ENCODE measurements at places on chromosomes 5 and 9. TPM values are rescaled to one million over a fixed set of nuclear protein-coding genes. Genes with fewer than 3 reads are reported as not detected.

GRCh38 chr9:100667448-100667847, 89.6 kb downstream of the CAVIN4 start:
- H3K27ac ChIP-seq, result no peak overlapping the region
- no peaks in the 10 kb centered on the region for H3K36me3 ChIP-seq
- H3K4me1 ChIP-seq, result no peaks in the 10 kb centered on the region
- no peaks in the 10 kb centered on the region for H3K27me3 ChIP-seq
- no peak for DNase-seq

- no peak overlapping the region for H3K4me3 ChIP-seq
- DNase-seq, result no peak
- H3K4me1 ChIP-seq, result no peaks in the 10 kb centered on the region
- no peak overlapping the region for H3K27ac ChIP-seq
Observed at GRCh38 chr5:89276566-89277305, 393.8 kb upstream of the MEF2C start.

- H3K27ac ChIP-seq, result no peak overlapping the region
- H3K36me3 ChIP-seq, result no peaks in the 10 kb centered on the region
- DNase-seq, result no peak
- H3K4me3 ChIP-seq, result no peak overlapping the region
- H3K27me3 ChIP-seq, result no peaks in the 10 kb centered on the region
- no peaks in the 10 kb centered on the region for H3K4me1 ChIP-seq
Observed at GRCh38 chr5:37957218-37957617, 117.4 kb upstream of the GDNF start.

The SLC6A3 gene
- total RNA-seq, result not detected

DNA sequence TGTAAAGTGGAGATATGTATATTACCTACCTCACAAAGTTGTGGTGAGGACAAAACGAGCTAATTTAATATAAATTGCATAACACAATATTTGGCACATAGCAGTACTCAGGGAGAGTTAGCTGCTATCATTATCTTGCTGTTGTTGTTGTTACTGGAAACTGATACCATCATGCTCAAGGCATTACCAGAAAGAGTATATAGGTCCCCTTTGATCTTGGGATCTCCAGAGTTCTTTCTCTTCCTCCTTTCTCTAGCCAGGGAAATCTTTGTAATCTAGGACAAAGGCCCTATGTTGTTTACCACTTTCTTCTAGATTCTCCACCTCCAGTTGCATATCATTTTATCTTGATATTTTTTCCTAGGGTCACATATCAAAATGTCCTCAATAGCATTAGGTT, 114.8 kb upstream of the RASA1 start:
- no peak overlapping the region for H3K27ac ChIP-seq
- no peaks in the 10 kb centered on the region for H3K36me3 ChIP-seq
- DNase-seq, result no peak
- H3K4me3 ChIP-seq, result no peak overlapping the region
- H3K4me1 ChIP-seq, result peaks cover 5% of the 10 kb centered on the region
- no peaks in the 10 kb centered on the region for H3K27me3 ChIP-seq

The MGAT1 gene
- total RNA-seq, result 130 TPM

GRCh38 chr5:174533751-174534241, 190.6 kb upstream of the MSX2 start:
- H3K36me3 ChIP-seq, result no peaks in the 10 kb centered on the region
- peak; percentile 32 for DNase-seq
- H3K27me3 ChIP-seq, result no peaks in the 10 kb centered on the region

The SPATA31C1 gene
- not detected for total RNA-seq

GRCh38 chr9:70076678-70077077, 33.0 kb downstream of the MAMDC2 start:
- no peak overlapping the region for H3K27ac ChIP-seq
- H3K27me3 ChIP-seq, result no peaks in the 10 kb centered on the region
- H3K36me3 ChIP-seq, result no peaks in the 10 kb centered on the region
- H3K4me1 ChIP-seq, result peaks cover 15% of the 10 kb centered on the region

DNA sequence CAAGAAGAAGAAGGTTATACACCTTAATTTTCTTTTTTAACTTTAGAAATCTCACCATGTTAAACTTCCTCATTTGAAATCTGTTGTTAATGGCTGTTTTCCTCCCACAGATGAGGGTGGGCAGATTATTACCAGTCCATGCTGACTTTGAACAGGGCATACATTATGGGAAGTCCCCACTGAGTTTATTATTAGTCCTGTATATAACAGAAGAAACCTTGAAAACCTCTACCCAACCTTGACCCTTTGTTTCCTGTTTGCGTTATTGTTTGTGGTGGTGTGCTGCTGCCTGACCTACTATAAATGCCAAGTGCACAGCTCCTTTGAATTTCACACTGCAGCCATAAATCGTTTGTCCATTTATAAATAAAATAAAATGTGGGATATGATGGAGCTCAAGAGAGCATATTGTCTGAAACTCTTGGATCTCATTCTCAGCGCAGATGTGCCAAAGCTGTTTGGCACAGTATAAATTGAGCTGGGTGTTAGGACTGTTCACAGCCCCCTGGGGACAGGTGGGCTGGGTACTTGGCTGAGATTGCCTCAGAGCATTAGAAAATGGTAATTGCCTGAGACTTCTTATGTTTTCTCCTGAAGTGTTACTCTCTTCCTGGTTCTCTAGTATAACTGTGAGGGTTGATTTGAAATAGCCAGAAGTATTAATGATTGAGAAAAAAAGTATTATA, 139.6 kb downstream of the SPATA31D1 start:
- H3K27me3 ChIP-seq, result no peaks in the 10 kb centered on the region
- no peak overlapping the region for H3K27ac ChIP-seq
- no peak overlapping the region for H3K4me3 ChIP-seq
- DNase-seq, result no peak

DNA sequence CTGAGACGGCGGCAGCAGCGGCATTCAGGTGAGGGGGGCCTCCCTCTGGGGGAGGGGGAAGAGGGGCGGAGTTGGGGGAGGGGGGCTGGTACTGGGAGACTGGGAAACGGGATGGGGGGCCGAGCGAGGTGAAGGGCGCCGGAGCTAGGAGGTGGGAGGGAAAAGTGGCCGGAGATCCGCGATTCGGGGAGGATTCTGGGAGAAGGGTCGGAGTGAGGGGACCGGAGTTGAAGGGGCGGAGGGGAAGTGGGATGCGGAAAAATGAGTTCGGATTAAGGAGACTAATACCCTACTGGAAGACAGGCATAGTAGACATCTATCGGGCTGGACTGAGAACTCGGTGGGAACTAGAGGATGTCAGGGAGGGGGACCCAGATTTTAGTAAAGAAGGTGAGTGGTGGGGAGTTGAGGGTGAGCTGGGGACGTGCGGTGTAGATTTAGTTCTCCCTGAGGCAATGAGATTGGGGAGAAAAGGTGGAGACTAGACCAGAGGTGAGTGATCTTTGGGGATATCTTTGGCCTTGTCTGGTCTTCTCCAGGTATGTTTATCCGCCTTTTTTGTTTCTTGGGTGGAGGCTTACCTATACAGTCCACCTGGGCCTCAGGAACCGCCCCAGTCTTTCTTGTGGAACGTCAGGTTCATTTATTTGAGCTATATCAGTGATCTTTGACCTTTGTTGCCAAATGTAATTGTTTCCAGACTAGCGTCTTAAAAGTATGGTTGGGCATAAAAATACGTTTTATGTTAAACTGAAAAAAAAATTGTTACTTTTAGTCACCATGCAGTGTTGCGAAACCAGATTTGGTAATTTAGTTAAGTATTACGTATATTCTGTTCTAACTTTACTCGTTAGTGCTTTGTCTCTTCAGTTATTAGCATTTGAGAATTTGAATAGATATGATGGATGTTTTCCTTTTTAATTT, 632 bp downstream of the UBAP1 start:
- H3K4me1 ChIP-seq, result peaks cover 15% of the 10 kb centered on the region
- no peak for DNase-seq
- H3K27ac ChIP-seq, result peak overlapping the region; percentile 97
- H3K27me3 ChIP-seq, result no peaks in the 10 kb centered on the region

The SPAAR gene
- 1.2 TPM for total RNA-seq

GRCh38 chr5:6469836-6470235, 21.2 kb downstream of the UBE2QL1 start:
- H3K27me3 ChIP-seq, result no peaks in the 10 kb centered on the region
- H3K4me1 ChIP-seq, result no peaks in the 10 kb centered on the region
- H3K4me3 ChIP-seq, result no peak overlapping the region
- no peak overlapping the region for H3K27ac ChIP-seq
- H3K36me3 ChIP-seq, result no peaks in the 10 kb centered on the region
- no peak for DNase-seq

DNA sequence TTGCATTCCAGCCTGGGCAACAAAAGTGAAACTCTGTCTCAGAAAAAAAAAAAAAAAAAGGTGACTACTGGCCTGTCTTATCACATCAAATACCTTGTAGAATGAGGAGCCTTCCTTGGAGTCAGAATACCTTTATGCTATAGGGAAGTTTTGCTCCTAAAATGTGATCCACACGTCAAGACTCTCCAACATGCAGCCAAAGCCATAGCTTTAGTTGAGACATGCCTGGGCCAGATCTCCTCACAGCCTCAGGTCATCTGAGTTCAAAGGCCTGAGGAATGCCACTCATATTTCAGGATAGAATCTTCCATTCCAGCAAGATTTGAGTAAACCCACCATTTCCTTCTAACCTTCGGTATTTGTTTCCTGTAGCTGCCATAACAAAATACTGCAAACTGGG, 13.7 kb upstream of the SOWAHA start:
- no peak overlapping the region for H3K4me3 ChIP-seq
- DNase-seq, result no peak
- no peak overlapping the region for H3K27ac ChIP-seq
- no peaks in the 10 kb centered on the region for H3K27me3 ChIP-seq
- H3K36me3 ChIP-seq, result no peaks in the 10 kb centered on the region

DNA sequence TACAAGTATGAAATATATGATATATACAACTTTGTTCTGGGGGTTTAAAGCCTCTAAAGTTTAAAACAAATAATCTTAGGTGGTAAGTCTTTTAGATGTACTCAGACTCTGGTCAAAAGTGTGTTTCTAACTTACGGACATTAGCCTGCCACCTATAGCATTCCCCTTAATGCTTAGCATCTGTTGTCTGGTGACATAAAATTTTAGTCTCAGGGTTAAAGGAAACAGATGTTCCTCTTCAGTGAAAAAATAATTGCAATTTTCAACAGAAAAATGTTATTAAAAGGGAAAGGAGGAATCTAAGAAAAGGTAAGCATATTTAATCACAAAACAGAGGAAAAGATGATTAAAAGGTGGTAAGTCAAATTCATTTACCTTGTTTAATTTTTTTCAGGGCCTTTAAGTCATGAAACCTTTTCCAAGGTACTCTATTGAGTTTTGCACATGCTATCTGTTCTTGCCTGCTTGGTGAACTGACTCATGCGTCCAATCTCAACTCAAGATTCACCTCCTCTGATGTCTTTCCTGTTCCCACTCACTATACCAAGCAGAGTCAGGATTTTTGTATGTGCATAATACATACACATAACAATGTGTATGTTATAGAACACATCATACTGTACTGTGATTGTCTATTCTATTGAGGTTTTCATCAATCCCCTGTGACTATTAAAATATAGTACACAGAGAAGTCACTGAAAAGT, 7.9 kb downstream of the TMEM167A start:
- H3K27me3 ChIP-seq, result no peaks in the 10 kb centered on the region
- no peak overlapping the region for H3K4me3 ChIP-seq
- no peaks in the 10 kb centered on the region for H3K36me3 ChIP-seq
- DNase-seq, result no peak

GRCh38 chr9:92094655-92095054, 20.6 kb downstream of the SPTLC1 start:
- H3K27ac ChIP-seq, result no peak overlapping the region
- H3K36me3 ChIP-seq, result no peaks in the 10 kb centered on the region
- DNase-seq, result no peak
- no peaks in the 10 kb centered on the region for H3K27me3 ChIP-seq
- H3K4me1 ChIP-seq, result peaks cover 12% of the 10 kb centered on the region

GRCh38 chr5:32507738-32508434, 63.3 kb upstream of the ZFR start:
- H3K4me3 ChIP-seq, result no peak overlapping the region
- no peak for DNase-seq
- H3K27me3 ChIP-seq, result no peaks in the 10 kb centered on the region
- H3K4me1 ChIP-seq, result peaks cover 15% of the 10 kb centered on the region

The STPG3 gene
- not detected for total RNA-seq

The CCNI2 gene
- not detected for total RNA-seq

- H3K4me1 ChIP-seq, result no peaks in the 10 kb centered on the region
- no peaks in the 10 kb centered on the region for H3K27me3 ChIP-seq
- no peak overlapping the region for H3K27ac ChIP-seq
- no peak for DNase-seq
- no peak overlapping the region for H3K4me3 ChIP-seq
- no peaks in the 10 kb centered on the region for H3K36me3 ChIP-seq
Observed at GRCh38 chr5:95132096-95132495, 152.8 kb downstream of the MCTP1 start.

Measured in adrenal gland (tissue), 19 donors.